ENCODE measurements at places on chromosomes 11 and 22. TPM values are rescaled to one million over a fixed set of nuclear protein-coding genes. Genes with fewer than 3 reads are reported as not detected.

LARGE1 gene
- total RNA-seq, result 78.1 TPM

PHOX2A gene
- total RNA-seq, result not detected

MAFF gene
- 9.9 TPM for total RNA-seq

C11orf86 gene
- total RNA-seq, result 439 TPM

IL10RA gene
- total RNA-seq, result 9.8 TPM

KRTAP5-1 gene
- total RNA-seq, result not detected

DNA sequence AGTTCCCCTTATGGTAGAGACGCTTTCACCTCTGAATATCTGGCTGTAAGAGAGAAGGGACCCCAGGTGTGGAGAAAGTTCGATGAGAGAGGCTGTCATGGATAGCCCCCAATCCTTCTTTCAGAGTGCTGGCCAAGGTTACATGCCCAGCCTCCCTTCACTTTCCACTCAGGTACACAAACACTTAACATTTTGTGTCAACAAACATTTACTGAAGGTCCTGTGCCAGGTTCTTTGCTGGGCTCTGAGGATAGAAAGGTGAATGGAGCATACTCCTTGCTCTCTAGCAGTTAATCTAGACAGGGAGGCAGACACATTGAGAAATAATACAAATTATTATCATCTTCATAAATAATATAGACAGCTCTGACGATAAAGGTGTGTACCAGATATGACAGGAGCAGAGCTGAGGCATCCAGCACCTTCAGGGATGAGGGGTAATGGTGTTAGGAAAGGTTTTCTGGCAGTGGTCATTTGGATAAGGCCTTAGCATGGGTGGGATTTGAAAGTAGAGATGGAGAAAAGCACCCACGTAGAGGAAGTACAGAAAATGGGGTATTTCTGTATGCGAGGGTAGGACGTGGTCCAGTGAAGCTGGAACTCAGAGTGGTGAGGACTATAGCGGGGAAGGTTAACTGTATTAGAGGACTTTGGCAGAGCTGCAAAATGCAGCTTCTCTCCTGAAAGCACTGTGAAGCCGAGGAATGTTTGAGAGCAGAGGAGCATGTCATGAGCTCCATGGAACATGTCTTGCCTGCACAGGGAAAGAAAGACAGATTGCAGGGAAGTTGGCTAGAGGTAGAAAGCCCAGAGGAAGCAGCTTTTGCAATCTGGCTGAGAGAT, 19.6 kb downstream of the PPFIBP2 start:
- DNase-seq, result no peak

DNA sequence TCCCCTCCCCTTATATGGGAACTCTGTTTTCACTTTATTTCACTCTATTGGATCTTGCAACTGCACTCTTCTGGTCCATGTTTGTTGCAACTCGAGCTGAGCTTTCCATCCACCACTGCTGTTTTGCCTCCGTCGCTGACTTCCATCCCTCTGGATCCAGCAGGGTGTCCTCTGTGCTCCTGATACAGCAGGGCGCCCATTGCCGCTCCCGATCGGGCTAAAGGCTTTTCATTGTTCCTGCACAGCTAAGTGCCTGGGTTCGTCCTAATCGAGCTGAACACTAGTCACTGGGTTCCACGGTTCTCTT, 11.1 kb upstream of the CCDC117 start:
- no peak for DNase-seq

DNA sequence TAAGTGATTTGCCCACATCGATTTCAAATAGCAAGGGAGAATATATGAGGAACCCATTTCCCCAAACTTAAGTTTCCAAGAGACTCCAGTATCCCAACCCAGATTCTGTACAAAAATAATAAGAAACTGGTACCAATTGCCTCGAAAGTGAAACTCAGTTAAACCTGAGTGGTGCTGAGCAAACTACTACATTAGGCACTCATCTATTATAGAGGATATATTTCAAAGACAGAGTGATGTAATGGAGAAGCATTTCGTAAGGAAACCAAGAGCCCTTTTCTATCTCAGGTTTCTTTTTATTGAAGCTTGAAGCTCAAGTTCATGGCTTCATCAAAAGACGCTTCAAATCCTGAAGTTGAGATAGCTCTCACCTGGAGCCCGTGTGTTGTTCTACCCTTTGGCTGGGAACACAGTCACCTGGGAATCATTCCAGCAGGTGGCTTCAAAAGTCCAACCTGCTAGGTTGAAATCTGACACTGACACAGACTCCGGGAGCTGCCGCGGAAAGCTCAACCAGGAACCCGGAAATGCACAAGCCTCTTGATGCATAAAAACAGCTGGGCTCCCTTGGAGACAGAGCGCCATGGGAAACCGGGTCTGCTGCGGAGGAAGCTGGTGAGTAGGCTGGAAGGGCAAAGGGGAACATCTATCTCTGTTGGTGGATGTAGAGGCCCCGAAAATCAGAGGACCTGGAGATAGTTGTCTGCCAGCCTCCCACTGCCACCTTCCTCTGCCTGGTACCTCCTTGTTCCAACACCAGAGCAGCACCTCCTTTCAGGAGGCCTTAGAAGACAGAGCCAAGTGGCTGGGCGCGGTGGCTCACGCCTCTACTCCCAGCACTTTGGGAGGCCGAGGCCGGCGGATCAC, at the start of gene C11orf52:
Gene C11orf52, plus strand, starts transcription at position 524 of the 867 bp plus-strand sequence. Its CDS starts 60 bp downstream, at position 584.
- peak; percentile 85 for DNase-seq

GRCh38 chr22:30235687-30236170, 10.8 kb downstream of the LIF start:
- no peak for DNase-seq

- DNase-seq, result no peak
These were observed 41.1 kb downstream of the UBASH3B start for GRCh38 chr11:122696662-122697061.

DNA sequence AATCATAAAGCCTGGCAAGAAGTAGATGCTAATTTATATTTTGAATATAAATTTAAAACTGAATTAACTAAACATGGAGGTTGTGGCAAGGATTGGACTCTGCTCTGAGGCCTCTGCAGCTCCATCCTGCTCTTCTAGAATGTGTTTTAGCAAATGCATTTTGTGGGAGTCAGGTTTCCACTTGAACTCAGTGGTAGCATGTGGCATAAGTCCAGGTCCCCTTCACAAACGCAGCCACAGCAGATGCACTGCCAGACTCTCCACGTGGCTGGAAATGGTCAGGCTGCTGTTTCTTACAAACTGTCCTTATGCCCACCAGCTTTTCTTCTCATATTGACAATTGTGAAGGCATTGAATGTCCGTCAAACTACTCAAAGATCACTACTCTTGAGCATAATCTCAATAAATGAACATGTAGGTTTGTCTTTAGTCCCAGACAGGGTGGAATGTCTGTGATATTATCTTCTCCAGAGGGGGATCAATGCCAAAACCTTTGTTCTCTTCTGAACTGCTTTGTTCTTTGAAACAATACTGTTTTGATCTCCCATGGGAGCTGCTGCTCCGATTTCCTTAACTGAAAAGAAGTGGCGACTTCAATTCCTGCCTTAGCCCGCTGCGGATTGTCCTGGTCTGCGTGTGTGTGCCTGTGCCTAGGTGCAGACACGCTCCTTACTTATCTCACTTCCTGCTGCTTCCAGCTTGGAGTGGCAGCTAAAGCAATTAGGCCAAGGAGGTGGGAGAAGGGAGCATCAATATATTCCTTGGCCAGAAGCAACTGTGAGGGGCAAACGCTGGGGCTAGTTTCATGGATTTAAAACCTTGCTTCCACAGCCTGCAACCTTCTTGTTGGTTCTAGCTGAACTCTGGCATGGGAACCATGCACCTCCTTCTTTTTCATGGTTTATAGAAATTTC, 24.2 kb downstream of the EIF4G2 start:
- no peak for DNase-seq

DNA sequence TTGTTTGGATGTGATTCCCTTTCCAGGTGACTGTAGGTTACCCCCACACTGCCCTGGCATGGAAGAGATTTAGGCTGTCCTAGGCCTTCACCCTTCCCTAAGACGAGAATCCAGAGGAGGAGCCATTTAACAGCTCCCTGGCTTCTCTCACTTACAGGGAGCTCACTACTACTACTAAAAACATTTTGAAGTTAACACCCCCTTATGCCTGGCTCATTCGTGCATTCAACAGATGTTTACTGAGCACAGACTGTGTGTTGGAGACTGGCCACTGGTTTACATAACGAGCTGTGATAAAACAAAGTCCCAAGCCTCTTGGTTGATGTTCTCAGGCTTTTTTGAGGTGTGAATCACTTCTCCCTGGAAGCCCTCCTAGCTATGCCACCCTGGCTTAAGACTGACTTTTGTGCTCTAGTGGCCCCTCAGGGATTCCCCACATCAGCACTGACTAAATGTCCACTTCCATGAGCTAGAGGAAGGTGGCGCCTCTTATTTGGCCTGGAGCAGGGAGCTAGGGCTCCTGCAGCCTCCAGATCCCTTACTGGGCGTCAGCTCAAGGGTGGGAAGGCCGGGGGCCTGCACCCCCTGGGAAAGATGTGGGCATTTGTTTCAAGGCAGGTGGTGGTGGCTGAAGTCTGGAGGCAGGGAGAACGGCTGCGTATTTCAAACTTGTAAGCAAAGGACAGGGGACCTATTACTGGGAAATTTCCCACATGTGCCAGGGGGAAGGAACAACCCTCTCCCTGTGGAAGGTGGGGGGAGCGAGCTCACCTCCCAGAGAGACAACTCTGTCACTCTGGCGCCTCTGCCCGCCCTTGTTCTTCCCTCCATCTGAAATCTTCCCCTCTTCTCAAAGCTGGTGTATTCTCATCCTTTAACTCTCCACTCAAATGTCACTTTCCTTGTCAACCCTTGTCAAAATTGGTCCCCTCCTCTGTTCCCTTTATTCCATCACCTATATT, 19.4 kb upstream of the MALAT1 start:
- peak; percentile 68 for DNase-seq

DNA sequence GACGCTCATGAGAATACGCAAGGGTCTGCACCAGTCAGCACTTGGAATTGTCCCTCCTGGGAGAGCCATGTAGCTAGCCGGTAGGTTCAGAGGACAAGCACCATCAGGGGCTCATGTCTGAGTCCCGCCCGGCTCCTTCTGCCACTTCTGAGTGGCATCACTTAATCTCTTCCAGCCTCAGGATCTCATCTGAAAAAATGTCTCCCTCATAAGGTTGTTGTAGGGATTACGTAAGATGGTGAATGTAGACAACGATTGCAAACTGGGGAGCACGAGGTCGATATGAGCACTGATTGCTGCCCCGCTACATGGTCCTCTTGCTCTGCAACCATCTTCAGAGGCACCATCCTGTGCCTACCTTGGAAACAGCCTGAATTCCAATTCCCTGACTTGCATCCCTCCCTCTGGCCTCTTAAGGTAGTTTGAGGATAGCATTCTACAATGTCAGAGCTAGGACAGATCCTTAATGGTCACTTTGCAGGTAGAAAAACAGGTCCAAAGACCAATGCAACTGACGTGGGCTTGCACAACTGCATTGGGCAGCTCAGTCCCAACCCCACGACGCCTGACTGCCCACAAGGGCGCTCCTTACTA, 115.8 kb upstream of the TMEM45B start:
- no peak for DNase-seq

DNA sequence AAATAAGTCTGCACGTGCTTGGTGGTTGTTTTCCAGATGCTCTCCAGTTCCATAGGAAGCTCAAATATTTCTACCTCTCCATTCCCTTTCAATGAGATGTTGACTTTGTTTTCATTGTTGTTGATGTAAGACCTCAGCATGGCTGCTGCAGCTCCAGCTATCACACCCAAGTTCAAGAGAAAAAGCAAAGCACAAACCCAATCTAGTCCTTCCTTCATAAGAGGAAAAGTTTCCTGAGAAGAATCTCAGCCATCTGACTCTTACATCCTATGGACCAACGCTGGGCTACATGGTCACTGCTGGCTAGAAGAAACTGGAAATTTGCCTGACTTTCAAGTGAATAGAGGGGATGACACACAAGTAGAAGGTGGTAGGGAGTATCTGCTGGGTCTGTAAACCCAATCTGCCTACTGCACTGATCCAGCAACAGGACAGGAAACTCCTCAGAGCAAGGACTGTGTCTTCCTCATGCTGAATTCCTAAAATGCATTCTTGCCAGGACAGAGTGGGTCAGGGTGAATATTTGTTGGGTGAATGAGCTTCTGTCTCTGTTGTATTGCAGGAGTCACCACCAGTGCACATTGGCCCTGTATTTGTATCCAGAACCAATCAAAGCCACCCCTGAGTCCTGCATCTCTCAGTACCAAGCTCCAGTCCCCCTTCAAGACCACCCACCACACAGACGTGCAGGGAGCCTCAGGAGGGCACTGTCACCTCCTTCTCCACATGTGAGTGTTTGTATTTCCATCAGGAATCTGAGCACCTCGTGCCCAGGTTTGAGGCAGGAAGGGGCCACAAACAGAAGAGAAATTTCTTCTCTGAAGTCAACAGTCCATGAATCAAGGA, 118.0 kb upstream of the IGLL5 start:
- DNase-seq, result no peak

DNA sequence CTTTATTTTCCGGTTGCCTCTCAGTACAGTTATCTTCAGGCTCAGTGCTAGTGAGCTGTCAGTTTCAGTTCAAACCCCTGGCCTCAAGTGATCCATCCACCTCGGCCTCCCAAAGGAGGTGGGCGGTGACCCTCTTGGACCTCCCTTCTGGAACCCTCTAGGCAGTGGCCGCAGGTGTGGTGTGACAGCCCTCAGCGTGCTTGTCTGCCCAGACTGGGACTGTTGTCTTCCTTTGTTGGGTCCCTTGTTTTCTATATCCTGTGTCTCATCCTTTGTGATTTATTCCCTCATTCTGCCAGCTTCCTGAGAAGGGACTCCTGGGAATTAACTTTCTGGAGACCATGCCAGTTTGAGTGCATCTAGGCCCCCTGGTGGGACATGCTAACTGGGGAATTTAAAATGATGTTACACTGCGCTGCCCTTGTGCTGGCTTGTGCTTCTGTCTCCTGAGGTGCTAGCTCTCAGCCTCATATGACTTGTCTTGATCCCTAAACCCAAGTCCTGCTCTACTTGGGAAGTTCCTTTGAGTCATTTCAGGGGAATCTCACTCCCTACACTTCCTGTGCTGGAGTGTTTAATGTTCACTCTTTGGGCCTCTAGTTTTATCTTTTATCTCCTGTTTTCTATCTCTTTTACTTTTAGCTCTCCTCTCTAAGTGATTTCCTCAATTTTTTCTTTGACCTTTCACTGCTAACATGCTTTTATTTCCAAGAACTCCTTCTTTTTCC, 19.4 kb downstream of the MED15 start:
- no peak for DNase-seq

- no peak for DNase-seq
These were observed 22.0 kb upstream of the CD44 start for GRCh38 chr11:35116762-35117640.

Measured in Peyer's patch (tissue), 4 donors.